ENCODE measurements at places on chromosomes 5 and 9.

DNA sequence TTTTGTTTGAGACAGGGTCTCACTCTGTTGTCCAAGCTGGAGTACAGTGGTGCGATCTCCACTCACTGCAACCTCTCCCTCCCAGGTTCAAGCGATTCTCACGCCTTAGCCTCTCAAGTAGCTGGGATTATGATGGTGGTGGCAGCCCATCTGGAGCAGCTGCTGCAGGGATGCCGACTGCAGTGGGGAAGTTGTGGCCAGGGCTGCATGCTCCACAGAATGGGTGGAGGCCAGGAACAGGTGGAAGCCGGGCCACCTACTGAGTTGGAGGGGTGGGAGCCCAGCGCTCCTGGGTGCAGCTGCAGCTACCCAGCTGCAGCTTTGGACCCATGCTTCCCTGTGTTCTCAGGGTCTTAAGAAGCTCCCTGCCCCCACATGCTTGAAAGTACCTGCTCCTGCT lies 99.7 kb downstream of the SCAI start:
- DNase-seq = no peak

DNA sequence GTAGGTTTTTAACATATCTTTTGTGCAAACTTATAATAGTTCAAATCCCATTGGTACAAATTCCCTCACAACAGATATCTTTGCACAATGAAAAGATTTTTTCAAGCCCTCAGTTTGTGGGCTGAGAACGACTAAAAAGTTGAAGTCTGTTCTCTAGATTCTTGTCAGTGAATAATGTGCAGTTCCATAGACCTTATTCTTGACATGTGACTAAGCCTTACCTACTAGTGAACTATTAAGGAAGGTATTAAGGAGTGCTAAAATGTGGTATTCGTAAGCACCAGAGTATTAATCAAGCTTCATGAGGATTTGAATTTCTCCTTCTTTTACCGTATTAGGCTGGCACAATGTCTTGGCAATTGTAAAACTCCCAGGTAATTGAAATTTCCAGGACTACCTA lies 205.6 kb upstream of the DMRTA1 start:
- DNase-seq = no peak

GRCh38 chr9:114035221-114035844 lies 42.8 kb downstream of the AMBP start:
- DNase-seq = no peak

- DNase-seq = no peak
Observed at GRCh38 chr9:129037767-129038098, 1.3 kb downstream of the MIGA2 start.

- no peak for DNase-seq
Observed at GRCh38 chr5:143078971-143079370, 308.8 kb downstream of the ARHGAP26 start.

GRCh38 chr5:107476783-107477182 lies 194.0 kb downstream of the EFNA5 start:
- DNase-seq = no peak

Data from HAP-1 (cell line).